ENCODE measurements at places on chromosomes 3 and 15.

DNA sequence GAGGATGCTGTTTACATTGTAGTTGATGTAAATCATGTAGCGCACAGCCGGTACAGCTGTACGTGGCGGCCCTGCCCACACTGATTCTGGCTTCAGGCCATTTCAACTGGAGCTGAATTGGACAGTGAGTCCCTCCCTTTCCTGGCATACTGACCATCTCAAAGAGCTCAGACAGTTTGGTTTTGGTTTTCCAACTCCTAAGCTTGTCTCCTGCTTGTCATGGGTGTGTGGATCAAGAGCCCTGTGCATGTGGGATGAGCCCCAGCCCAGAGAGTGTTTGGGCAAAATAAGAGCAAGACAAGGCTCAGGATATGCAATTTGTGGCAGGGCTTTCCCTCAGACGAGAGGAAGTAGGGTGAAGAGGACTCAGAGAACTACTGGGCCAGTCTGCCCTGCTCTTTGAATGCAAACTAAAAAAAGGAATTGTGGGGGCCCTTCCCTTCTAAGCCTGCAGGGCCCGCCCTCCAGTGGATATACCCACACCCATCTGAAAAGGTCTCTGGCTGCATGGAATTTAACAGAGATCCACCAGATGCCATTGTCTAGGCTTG lies 13.3 kb downstream of the ITGA11 start:
- no peak for DNase-seq

- DNase-seq: no peak
These were observed 322.7 kb downstream of the FOXP1 start for GRCh38 chr3:71260782-71261181.

DNA sequence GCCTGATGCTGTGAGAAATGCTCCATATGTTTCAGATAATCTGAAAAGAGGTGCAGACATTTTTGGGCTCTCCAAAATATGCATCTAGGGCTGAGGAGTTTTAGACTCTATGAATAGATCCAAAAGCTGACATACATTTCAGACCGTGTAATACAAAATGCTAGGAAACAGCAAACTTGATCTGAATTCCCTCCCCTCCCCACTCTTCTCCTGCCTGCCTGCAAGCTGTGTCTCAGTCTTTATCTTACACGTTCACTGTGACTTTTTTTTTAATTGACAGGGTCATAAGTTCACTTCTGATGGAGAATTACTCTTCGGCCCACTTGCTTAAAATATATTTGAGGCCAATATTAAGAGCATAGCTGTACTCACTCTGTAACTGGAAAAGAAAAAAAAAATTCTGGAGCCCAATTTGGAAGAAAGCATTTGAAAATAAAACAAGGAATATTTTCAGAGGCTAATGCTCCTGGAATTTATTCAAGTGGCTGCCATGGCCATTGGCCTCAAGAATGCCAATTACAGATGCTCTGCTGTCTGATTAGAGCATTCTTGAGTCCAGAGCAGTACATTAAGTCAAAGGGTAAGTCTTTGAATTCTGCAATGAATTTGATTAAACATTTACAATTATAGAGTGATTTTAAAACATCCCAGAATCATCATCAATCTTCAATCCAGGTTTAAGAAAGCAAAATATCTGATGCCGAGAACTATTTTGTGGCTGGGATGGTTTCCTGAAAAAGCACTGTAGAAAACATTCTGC lies 146.2 kb upstream of the SEMA6D start:
- no peak for DNase-seq

- DNase-seq: no peak
These were observed 18.3 kb downstream of the PTPRG start for GRCh38 chr3:61579685-61580084.

- DNase-seq: no peak
These were observed 131.7 kb upstream of the FAM3D start for GRCh38 chr3:58798312-58798711.

- no peak for DNase-seq
These were observed 22.3 kb downstream of the TIMP4 start for GRCh38 chr3:12136371-12136770.

- DNase-seq: no peak
These were observed 19.4 kb downstream of the DHX36 start for GRCh38 chr3:154304936-154305335.

DNA sequence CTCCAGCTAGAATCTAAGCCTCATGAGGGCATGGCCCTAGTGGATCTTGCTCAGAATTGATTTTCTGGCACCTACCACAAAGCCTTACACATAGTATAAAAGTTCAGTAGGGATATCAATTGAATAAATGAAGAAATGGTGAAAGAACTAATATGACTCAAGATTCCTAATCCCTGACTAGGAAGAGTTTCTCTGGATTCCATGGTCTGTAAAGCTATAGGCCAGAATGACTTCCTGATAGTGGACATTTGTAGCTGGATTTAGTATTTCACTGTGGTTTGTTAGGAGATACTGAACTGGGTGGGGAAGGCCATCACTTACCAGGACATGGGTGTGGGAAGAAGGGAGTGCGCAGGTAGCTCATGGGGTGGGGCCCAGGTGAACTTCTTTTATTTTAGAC lies 168.9 kb downstream of the RAP2B start:
- no peak for DNase-seq

DNA sequence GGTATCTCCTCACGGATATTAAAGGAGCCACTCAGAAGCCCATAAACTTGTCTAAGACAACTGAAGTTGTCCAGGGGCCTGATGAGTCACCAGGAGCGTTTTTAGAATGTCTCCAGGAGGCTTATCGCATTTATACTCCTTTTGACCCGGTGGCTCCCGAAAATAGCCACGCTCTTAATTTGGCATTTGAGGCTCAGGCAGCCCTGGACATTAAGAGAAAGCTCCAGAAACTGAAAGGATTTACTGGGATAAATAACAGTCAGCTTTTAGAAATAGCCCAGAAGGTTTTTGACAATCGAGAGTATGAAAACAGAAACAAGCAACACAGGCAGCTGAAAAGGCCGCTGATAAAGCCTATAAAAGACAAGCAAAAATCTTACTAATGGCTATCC lies 4.1 kb downstream of the DET1 start:
- DNase-seq: no peak

GRCh38 chr3:157129803-157130466 lies 30.0 kb downstream of the CCNL1 start:
- no peak for DNase-seq

- no peak for DNase-seq
These were observed 76.6 kb upstream of the PTX3 start for GRCh38 chr3:157360044-157360443.

GRCh38 chr3:4387210-4388204 lies 79.6 kb downstream of the SUMF1 start:
- no peak for DNase-seq

DNA sequence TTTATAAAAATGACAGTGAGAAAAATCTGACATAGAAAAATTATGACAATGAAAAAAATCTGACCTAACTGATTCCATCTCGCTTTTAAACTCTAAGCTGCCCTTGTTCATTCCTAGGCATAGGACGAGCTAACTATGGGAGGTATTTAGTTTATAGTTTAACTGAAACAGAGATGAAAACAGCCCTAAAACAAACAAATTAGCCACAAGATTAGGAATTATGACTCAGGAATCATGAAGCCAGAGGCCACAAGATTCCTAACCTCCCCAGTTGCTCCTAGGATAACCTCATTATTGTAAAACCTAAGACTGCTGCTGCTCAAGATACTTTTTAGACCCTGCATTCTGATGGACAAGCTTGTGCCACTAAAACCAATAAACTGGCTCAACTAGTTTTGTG lies 122.7 kb upstream of the MNS1 start:
- no peak for DNase-seq

DNA sequence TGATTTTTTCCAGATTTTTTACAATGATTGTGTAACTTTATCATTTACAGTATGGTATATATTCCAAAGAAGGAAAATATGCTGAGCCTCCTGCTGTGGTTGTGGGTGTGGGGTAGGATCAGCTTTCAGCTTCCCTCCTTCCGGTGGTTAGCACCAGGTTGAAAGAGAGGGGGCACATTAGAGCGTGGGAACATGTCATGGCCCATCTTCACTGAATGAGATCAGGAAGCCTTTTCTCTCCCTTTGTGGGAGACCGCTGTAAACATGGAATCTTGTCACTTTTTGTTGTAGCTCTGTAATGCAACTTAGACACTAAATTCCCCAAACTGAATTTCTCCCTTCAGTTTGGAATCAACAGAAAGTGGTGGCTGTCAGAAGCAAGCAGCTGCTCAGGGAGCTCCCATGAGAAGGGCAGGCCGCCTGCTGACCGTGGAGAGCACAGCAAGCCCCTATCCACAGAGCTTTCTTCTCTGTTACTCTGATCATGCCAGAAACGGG lies 86.7 kb upstream of the LIMD1 start:
- no peak for DNase-seq

- DNase-seq: peak; percentile 26
These were observed 85.0 kb downstream of the FAM81A start for GRCh38 chr15:59522988-59523461.

DNA sequence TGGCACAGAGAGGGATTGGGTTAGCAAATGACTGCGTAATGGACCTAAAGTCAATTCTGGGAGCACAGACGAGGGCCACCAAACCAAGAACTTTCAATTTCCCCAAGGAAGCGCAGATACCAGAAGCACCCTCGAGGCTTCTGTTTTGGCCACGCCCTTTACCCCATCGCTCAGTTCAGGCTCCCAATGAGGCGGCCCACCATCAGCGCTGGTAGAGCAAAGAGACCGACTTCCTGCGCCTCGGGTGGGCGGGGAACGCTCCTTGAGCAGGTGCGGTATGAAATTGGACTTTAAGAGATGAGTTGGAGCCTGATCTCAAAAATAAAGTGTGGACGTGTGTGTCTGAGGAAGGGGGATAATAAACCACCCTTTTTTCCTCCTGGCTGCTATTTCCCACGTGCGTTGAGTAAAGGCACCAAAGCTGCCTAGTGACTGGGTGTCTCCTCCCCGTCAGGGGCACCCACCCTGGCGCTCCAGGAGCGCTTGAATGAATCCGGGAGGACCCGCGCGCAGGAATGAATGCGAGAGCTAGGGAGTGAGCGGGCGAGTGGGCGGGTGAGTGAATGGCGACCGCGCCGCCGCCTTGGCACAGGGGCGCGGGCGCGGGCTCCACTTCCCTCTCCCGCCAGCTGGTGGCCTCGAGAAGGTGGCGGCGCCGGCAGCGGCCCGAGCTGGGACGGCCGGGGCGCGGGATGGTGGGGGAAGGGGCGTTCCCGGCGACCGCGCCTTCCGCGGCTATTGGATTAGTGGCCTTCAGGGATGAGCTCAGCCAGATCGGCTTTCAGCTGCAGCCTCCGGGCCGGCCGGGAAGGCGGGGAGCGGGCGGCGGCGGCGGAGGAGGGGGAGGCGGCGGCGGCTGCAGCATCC lies at the start of gene SPSB4:
Gene SPSB4 (plus strand): TSS at position 772 of the 867 bp plus-strand sequence. CDS start 14,758 bp downstream, outside the sequence.
- no peak for DNase-seq

DNA sequence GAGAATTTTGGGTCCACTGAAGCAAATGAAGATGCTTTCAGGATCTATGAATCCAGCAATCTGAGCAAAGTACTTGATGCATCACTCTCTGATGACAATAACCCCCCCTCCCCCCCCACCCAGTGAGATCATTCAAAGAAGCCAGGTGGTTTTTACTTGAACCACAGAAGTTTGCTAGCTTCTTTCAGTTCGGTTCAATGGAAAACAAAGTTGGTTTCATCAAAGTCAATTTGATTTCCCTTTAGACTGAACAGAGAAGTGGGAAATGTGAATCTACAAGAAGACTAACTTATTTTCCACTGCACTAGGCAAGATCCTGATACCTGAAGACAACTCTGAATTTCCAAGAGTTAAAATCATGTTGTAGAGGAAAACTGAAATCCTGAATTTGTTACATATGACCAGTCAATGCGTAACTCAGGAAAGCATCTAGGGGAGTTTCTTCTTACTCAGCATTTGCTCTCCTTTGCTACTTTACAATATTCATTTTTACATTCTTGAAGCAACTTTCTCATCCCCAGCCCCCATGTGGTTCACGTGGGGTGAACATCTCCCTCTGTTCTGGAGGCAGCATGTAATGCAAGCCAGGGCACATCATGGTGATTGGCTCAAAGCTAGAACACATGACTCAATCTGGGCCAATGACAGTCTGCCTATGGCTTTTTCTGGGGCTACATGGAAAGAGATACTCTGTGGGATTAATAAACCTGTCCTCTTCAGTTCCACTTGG lies 572.6 kb downstream of the FOXP1 start:
- no peak for DNase-seq

- DNase-seq: no peak
These were observed 34.7 kb upstream of the ZPLD1 start for GRCh38 chr3:102400142-102400541.

GRCh38 chr3:45332493-45332892 lies 55.9 kb upstream of the LARS2 start:
- DNase-seq: no peak

DNA sequence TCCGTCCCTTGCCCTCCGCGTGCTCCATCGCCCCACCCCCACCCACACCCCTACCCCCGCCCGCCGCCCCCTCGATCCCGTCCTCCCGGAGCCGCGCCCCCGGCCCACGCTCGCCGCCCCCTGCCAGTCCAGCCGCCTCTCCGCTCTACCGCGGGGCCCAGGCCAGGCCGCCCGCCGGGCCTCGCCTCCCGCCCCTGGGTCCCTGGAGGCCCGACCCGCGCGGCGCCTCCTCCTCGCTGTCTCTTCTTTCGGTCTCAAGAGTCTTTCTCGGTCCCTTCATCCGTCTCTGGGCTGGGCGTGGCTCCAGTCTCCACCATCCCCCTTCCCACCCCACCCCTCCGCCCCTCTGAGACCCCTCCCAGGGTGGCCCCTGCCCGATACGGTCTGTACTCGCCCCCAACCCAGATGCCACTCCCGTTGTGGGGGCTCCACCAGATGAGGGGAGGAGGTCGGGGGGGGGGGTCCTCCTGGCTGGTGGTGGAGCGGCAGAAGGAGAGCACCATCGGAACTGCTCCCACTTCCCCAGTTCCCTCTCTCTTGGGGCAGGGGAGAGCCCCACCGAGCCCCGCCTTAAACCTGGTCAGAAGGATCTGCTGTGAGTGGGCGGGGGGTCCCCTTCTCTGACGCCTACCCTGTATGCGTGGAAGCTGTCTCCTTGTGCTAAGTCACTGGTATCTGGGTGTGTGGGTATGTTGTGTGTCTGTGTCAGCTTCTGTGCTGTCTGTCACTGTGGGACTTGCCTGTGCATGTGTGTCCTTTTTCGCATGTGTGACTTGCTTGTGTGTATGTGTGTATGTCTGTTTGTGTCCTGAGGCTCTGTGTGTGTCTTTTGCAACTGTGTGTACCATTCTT lies 1.0 kb downstream of the PRKCD start:
- no peak for DNase-seq

GRCh38 chr3:188926111-188926510 lies 245.7 kb upstream of the TPRG1 start:
- DNase-seq: no peak

GRCh38 chr3:171142985-171143384 lies 116.5 kb upstream of the SLC2A2 start:
- DNase-seq: no peak

- no peak for DNase-seq
These were observed 443.3 kb downstream of the VGLL3 start for GRCh38 chr3:86547692-86548091.

GRCh38 chr15:71393383-71393782 lies 278.1 kb downstream of the THSD4 start:
- no peak for DNase-seq

Measured in T-helper 2 cell (primary cell).